ENCODE measurements at places on chromosomes 3 and 15.

DNA sequence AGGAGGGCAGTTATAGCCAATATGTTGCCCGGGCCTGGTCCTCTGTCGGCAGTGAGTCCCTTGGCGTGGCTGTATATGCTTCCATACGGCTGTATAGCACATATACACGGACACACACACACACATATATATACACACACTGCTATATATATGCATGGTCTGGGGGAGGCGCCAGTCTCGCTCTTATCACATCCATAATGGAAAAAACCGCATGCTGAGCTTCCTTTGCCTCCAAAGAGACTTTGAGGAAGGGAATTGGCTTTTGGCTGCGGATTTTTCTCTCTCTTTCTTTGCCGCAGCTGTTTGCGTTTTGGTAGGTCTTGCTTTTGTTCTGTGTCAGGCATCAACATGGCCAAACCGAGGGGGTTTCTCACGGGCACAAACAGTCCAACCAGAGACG lies 11.3 kb upstream of the TMEM115 start:
- peak; percentile 53 for DNase-seq

DNA sequence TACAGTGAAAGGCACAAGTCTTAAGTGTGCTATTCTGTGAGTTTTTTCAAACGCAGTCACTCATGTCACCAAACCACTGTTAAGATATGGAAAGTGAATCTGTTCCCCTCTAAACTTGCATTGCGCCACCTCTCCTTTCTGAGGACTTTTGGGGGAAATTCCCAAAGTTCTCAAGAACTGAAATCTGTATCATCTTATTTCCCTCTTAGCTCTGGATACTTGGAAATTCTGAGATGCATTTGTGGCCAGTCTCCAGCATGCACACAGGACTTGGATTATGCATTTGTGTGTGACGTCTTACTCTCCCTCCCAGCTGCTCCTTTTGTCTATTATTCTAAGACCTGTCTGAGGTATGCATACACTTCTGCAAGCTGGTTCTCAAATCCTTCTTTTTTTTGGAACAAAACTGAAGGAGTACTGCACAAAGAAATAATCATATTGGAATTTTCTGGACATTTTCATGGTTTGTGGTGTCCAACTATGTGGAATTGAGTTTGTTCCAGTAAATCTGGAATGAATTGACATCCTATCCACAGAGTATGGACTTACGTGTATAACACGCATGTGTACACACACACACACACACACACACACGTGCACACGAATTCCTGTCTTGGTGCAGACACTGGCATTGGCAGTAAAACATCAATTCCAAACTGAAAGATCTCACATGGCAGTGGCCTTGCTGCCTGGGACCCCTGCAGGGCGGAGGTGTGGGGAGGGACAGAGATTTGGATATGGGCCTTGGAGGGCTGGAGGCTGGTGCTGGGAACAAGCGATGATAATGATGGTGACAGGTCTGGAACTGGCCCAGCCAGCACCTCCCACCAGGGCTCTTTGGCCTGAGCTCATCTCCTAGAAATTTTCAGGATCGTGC lies 8.2 kb upstream of the LCTL start:
- no peak for DNase-seq

GRCh38 chr15:89812011-89812846 lies 2.4 kb downstream of the ANPEP start:
- DNase-seq, result no peak

DNA sequence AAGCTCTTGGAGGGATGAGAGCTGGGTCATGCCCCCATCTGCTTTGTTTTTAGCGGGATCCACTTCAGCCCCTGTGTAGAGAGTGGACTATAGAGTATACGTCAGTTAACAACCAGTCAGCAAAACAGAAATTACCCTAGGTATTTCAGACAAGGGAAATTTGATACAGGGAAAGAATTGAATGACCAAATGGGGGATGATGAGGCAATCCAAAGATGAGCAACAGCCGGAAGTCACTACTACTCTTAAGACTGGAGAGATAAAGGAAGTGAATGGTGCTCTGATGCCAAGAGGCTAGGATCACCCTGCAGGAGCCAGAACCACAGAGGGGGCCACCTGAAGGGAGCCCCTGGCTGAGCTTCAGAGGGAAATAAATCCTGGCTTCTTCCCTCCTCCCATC lies 1.7 kb upstream of the GPR62 start:
- DNase-seq, result peak; percentile 35

DNA sequence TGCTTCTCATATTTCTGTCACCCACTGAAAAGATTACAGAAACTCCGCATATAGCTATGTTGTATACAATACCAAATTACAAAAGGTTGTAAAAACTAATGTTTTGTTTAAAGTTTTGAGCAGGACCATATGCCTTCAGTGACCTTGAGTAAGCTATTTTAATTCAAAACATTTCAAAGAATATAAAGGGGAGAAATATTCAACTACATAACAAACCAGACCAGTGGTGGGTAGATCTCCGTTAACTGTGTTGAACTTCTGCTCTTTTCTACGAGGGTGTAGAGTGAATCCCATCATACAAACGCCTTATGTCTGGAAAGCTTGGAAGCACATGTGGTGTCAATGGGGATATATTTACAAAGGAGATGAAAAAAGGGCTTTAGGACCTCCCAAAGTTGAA lies 68.4 kb upstream of the NR2F2 start:
- no peak for DNase-seq

DNA sequence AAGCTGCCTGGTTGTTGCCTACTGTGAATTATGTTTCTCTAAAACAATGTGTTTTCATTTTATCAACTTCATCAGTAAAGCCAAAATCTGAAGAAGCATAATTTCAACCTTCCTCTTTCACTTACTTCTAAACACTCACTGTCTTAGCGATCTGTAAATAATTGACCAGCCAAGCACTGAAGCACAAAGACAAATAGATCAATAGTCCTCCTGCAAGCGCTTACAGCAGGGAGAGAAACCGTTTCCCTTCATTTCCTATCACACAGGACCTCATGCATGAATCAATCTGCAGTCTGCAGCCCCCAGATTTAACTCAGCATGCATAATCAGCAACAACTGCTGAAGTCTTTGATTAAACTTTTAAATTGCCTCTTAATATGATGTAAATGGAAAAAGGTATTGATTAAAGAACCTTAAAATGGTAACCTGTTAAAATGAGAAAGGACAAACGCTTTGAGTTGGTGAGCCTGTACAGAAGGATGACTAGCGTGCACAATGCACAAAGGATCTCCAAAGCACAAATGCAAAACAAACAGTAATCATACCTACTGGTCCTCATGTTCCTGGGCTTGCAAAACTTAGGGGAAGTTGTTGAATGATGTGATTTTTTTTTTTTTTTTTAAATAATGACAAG lies 370.2 kb upstream of the ZNF385D start:
- DNase-seq, result no peak

- no peak for DNase-seq
These were observed 80.8 kb downstream of the KCNH8 start for GRCh38 chr3:19229086-19229485.

DNA sequence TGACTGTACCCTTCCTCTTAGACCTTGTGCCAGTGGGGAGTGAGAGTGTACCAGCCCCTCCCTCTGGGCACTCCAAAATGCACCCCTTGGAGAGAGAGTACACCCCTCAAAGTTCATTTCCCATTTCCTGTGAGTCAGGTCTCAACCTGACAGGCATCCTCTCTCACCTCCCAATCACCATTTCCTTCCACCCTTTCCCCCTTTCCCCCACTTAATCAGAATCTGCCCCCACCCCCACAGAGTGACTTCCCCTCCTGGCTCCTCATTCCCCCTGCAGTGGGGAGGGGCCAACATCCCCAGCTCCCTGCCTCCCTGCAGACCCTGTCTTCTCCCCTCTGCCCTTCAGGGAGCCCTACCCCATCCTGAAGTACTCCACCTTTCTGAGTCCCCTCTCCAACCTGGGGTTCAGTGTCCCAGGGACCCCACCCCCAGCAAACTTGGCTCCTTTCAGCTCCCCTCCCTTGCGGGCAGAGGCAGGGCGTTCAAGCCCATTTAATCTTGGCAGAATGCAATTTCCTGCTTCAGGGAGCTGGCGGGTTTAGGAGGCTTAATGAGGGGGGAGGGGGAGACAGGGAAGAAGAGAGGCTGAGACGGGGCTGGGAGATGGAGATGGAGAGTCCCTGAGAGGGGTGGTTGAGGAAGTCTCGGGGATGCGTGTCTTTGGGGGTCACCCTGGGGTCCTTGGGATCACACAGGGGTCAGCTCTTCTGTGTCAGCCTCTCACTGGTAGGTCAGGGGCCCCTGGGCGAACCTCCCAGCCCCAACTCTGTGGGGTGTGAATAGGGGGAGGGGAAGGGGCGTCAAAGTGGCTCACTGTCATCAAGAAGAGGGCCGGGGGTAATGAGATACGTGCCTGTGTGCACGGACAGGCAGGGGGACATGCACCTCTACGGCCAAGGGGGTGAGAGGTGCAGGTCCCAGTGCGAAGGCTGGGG lies 16.6 kb upstream of the SEMA3F start:
- peak; percentile 81 for DNase-seq

DNA sequence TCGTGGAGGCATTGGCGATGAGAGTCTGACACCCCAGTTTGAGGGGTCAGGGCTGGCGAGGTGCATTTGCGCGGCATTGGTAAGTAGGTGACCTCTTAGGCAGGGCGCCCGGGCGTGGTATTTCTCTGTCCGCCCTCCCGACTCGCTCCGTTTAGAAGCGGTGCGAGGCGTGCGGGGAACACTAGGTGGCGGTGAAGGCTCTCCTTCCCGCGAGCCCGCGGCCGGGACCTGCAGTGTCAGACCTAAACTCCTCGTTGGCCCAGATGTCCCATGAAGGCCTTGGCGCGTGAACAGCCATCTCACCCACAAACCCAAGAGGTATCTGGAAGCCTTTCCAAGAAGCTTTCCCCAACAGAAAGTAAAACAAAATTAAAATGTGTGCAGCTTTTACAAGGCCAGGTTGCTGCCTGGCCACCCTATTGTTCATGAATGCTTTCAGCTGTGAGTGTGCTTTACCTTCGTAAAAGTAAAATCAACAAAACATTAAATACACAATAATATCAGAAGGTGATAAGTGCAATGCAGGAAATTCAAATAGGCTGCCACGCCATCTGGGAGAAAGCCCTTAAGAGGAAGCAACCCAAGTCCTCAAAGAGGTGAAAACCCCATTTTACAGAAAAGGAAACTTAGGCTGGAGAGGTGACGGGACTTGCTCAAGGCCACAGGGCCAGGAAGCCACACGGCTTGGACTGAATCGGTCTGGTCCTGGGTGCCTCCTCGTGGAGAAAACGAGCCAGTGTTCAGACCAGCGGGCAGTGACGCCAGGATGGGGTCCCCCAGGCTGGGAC lies 120.3 kb downstream of the ETFA start:
- DNase-seq, result peak; percentile 86

DNA sequence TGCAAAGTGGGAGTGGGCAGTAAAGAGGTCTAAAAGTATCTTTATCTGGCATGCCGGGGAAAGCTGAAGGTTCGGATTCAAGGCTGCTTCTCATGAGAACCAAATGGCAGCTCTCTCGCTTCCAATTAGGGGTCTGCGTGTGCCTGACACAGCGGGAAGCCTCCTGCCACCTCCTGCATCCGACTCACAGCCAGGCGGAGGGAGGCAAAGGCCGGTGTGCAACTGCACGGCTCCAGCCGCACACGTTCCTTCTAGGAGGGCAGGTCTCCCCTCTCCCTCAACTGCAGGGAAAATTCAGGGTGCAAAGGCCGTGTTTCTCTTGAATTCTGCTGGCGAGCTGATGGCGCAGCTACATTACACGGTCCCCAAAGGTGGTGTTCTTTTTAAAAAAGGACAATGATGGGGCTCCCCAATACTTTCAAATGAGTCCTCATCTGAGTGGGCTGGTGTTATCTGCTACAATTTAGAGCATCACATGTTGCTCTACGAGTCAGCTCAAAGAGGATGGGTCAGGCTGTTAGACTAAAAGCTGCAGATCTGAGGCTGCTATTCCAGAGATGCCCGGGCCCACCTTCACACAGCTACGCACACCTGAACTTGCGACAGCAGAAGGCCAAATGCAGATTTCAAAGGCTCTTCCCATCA lies 226.6 kb downstream of the ADAMTS17 start:
- no peak for DNase-seq

DNA sequence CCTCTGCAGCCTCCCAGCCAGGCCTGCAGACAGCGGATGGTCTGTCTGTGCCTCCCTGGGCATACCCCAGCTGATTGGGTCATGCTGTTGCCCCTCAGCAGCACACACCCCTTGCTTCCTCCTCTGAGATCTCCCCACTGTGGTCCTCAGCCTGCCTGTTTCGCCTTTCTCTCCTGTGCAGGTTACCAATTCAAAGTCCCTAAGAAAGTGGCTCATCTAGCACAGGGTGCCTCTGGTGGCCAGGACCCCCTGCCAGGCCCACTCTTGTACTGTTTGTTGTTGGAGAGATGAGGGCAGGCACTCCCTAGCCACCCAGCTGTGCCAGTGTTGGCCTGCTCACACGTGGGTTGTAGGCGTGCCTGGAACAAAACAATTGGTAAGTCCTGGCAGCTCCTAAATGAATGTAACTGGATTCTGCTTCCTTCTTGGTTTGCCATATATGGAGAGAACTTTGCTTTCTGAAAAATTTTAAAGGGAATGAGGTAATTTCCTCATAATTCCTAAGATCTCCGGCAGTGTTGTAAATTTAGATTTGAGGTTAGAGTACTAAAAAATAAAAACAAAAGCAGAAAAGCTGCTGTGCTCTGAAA lies 213.2 kb upstream of the IL12A start:
- no peak for DNase-seq

DNA sequence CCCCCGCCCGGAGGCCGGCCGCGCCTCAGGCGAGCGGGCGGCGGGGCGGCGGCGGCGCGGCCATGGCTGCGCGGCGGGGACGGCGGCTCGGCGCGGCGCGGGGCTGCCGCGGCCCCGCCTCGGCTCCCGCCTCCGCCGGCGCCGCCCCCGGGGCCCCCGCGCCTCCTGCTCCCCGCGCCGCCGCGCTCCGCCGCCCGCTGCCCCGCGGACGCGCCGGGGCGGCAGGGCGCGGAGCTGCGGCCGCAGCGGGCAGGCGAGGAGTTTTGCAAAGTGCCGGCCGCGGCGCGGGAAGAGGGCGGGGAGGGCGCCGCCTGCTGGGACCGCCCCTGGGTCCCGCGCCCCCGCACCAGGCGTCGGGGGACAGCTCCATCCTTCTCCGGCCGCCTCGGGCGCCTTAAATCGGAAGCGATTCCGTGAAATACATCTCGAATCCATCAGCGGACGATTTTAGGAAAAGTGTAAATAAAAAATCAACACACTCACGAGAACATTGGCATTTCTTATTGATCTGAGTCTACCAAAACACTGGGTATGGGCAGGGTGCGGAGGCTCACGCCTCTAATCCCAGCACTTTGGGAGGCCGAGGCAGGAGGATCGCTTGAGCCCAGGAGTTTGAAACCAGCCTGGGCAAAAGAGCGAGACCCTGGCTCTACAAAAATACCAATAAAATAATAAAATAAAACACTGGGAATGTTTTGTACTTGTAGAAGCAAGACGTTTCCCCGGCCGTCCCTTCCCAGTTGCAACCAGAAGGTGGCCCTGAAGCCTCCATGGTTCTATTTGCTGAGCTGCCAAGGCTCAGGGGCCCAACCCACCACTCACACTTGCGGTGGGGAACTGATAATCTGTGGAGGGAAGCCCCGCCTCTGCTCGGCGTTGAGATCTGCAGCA lies 136.9 kb downstream of the NUP210 start:
- peak; percentile 59 for DNase-seq

GRCh38 chr3:124469555-124469954 lies 260.7 kb upstream of the UMPS start:
- DNase-seq, result no peak

Measured in NCI-H524 (cell line).